HCT116 (cell line): ENCODE measurements at places on chromosomes 7 and 10.

DNA sequence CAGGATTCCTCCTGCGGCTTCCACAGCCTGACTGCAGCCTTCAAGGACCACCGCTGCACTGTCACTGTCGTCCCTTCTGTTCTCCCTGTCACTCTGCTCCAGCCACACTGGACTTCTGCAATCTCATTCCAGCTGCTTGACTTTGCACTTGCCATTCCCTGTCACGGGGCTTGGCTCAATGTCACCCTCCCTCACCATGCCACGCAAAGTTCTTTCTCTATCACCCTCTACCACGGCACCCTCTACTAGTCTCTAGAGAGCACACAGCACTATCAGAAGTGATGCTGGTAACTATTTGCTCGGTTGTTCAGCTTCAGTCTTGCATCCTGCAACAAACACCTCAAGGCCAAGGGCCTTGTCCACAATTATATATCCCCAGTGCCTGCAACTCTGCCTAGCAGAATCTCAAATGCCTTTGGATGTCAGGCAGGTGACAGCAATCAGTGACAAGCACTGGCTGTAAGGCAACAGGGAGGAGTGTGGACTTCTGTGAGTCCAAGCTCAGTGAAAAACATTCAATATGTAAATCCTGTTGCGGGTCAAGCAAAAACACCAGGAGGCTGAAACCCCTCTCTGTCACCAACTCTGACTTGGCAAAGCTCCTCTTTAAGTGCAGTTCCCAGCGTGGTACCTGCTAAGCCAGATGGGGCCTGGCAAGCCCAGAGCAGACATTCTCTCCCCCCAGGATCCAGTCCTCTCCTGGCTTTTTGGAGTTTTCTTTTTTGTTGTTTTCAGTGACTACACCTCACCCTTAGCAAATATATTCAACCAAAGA, 259.9 kb downstream of the FGFR2 start:
- no peak for DNase-seq

- DNase-seq: no peak
Measured at GRCh38 chr10:74992068-74992467, 119.4 kb upstream of the SAMD8 start.

DNA sequence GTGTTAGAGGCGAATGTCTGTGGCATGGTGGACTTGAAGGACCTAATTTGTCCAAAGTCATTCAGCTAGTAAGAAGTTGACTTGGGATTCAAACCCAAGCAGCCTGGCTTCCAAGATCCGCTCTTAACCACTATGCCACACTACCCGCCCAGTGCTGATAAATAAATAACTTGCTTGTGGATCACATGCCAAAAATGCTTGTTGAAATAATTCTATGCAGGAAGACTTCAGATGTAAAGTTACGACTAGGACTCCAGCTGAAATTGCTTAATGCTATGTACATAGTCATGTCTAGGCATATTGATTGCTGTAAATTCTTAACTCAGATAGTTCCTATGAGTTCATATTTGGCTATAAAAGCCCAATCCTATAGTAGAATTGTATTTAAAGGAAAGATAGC, 76.0 kb downstream of the PLXDC2 start:
- DNase-seq: no peak

DNA sequence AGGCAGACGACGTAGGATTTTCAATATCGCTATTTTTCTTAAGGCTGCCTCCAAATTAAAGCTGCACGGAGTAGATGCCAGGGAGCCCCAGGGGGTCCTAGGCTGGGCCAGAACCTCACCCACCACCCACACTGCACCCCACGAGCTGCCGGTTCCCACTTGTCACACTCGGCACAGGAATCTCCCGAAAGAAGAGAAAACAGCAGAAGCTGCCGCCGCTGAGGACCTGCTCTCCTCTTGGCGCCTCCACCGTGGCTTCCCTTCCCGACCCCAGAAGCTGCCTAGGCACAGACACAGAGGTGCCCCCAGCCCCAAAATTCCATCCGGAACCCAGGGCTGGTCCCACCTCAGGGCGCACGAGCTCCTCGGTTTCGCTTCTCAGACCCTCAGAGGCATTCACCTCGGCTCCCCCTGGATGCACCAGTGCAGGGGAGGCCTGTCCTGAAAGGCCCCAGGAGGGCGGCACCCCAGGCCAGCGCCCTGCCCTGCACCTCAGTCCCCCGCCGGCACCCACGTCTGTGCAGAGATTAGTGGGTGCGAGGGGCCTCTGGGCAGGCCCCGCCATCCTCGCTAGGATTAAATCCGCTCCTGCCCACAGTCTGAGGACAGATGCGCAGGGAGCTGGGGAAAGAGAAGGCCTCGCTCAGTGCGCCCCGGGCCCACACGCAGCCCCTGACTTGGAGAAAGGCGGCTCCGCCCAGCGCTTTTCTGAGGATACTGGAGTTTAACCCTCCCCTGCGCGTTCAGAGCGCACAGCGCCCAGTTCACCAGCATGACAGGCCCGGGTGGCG, 99.2 kb downstream of the PTPRN2 start:
- no peak for DNase-seq

DNA sequence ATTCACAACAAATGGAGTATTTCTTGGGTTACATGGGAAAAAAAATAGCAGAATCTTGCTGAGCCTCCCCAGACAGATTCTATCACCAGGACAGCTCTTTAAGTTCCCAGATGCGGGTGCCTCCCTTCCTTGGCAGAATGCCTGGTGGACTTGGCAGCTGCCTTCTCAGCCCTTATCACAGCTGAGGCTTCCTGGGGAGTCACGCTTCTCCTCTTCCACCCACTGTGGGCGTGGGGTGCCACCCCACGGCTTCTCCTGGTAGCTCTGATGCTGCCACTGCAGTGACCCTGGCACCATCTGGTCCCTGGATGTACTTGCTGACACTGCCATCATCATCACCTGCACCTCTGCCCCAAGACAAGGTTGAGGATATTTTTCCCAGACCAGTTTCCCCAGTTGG, 16.2 kb upstream of the NME8 start:
- DNase-seq: no peak

DNA sequence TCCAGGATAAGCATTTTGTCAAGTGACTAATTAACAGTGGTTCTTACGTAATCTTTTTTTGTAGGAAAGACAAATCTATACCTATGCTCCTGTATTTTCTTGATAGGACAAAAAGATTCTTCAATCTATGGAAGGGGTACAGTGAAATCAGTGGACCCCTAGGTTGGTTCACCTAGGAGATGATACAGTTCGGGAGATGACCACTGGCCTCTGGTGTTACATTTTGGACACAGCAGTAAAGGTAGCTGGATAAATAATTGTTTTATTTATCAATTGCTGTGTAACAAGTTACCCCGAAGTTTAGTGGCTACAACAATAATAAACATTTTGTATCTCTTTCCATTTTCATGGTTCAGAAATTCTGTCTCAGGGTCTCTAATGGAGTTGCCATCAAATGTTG, 288.2 kb upstream of the MAGI2 start:
- no peak for DNase-seq
